Omental fat pad (tissue), 4 donors: ENCODE measurements at places on chromosomes 5 and 9. TPM values are rescaled to one million over a fixed set of nuclear protein-coding genes. Genes with fewer than 3 reads are reported as not detected.

Gene HTR1A
- total RNA-seq: not detected

Gene LHX3
- not detected for total RNA-seq

- no peak for DNase-seq
Observed at GRCh38 chr9:107841076-107841475, 351.5 kb upstream of the KLF4 start.

DNA sequence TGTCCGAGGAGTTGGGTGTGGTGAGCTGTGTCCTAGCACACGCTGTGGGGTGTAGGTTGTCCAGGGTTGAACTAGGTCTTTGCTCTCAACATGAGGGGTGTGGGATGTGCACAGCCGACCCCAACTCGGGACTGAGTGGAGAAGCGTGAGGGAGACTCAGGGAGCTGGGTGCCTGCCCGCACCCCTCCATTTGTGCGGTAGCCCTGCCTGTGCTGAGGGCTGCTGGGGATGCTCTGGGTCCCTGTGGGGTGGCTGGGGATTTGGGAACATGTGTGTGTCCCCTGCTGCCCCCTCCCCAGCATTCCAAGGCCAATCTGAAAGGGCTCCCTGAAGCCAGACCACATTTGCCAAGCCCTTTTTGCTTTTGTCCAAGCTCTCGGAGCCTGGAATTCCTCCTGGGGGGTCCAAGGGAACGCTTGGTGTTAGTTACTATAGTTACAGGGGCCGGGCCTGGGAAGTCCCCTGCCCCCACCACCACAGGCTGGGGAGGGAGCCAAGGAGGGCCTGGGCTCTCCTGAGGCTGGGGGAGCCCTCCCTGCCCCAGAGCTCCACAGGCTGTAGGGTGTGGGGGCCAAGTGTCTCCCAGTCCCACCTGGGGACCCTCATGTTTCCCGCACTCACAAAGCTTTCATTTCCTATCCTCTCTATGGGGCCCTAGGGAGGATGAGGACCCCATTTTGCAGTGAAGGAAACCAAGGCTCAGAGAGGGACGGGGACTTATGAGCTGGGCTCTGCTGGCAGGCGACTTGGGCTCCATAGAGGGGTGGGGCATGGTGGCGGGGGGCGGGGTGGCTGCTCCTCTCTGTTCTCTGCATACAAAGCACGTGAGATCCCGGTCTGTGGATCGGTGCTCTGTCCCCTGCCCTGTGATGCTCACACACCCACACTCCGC lies 1.1 kb downstream of the CRB2 start:
- DNase-seq: no peak

DNA sequence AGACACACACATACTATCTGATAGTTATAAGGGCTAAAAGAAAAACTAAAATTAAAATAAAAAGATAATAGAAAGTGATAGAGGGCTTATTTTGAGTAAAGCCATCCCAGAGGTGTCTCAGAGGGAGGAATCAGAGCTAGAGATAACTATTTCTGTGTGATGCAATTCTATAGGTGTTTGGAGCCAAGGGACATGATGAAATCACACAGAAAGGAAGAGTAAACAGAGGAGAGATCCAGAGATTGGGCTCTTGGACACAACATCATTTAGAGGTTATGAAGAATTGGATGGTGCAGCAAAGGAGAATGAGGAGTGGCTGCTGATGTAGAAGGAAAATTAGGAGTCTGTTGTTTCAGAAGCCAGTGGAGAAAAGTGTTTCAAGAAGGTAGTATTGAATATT lies 393.5 kb downstream of the DIRAS2 start:
- no peak for DNase-seq

- no peak for DNase-seq
Observed at GRCh38 chr9:120730654-120731514, 16.6 kb upstream of the MEGF9 start.

DNA sequence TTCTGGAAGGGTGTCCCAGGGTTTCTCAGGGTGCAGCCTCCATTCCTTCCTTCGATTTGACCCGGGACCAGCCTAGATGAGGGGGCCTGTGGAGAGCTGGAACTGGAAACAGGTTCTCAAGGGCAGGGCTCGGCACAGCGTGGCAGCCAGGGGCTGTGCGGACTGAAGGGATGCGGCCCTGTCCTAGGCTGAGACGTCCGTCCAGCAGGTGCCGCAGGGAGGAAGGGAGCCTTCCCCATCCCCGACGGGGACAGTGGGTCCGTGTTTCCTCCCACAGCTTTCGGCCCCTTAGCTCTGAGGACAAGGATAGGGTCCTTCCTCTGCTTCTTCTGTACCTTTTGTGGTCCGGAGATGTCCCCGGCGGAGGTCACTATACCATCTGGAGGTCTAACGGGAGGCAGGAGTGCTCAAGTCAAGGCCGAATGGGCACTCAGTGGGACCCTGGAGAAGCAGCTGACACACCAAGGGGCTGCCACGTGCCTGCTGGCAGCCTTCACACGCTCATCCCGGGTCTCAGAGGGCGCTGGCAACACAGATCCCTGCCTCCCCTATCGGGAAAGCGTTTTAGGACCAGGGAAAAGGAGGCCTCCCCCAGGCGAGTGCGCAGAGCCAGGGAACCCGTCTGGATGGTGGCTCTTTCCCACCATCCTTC lies 49.9 kb downstream of the USP20 start:
- DNase-seq: no peak

DNA sequence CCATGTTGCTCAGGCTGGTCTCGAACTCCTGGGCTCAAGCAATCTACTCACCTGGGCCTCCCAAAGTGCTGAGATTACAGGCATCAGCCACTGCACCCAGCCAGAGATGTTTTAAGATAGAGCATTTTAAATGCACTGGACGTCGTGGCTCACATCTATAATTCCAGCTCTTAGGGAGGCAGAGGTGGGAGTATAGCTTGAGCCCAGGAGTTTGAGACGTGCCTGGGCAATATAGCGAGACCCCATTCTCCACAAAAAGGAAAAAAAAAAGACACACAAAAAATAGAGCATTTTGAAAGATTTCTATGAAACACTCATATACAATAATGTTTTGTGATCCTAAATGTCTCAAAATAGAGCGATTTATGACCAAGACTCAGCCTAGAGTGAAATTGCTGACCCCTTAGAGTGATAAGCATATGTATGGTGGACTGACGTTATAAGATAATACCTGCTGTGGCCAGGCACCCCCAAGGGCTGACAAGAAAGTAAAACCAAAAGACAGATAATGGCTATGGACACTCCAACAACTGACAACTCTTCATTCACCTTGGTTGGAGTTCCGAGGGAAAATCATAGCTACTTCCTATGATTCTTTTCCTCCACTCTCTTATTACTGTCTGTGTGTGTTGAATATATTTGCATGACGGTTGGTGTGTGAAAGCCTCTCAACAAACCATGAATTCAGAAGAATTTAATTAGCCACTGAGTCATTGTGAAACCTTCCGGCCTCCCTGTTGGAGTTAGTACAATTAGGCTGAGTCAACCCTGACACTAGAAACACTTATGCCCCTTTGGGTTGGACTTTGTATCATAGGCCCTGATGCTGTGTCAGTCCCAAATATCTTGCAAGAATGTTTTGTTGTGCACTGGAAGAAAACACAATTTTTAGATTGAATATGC lies 526.5 kb upstream of the NUDT12 start:
- DNase-seq: no peak

- no peak for DNase-seq
Observed at GRCh38 chr5:119284031-119284430, 71.8 kb upstream of the TNFAIP8 start.
